ENCODE measurements at places on chromosomes 11 and 22.
A peak's percentile ranks its signal among the peaks of the same experiment; 100 is the strongest.

- DNase-seq = no peak
These were observed 19.1 kb downstream of the PKNOX2 start for GRCh38 chr11:125183641-125184040.

- no peak for DNase-seq
These were observed 3.2 kb upstream of the FLI1 start for GRCh38 chr11:128690665-128691101.

DNA sequence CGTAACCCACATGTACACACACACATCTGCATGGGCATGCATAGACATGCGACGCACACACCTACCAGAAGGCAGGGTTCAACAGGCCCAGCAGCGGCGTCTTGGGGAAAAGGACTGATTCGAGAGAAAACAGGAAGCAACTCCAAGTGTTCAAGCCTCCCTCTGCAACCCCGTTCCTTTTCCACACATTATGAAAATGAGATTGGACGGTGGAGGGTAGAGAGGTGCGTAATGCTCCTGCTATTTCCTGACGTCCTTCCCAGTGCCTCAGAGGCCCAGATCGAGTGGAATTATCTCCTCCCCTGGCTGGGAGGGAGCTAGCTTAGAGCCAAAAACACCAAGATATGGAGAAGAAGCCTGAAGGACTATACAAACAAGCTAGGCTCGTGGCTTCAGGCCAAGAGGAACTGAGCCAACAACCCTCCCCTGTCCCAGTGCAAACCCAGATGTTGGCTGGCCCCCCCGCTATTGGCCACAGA is 289.2 kb downstream of the MN1 start:
- peak; percentile 96 for DNase-seq

- no peak for DNase-seq
These were observed 37.3 kb downstream of the KIAA0930 start for GRCh38 chr22:45203150-45203951.

- DNase-seq = peak; percentile 35
These were observed 58.2 kb downstream of the RBX1 start for GRCh38 chr22:41009222-41009948.

GRCh38 chr22:44351685-44352377 is 39.1 kb upstream of the SHISAL1 start:
- peak; percentile 91 for DNase-seq

DNA sequence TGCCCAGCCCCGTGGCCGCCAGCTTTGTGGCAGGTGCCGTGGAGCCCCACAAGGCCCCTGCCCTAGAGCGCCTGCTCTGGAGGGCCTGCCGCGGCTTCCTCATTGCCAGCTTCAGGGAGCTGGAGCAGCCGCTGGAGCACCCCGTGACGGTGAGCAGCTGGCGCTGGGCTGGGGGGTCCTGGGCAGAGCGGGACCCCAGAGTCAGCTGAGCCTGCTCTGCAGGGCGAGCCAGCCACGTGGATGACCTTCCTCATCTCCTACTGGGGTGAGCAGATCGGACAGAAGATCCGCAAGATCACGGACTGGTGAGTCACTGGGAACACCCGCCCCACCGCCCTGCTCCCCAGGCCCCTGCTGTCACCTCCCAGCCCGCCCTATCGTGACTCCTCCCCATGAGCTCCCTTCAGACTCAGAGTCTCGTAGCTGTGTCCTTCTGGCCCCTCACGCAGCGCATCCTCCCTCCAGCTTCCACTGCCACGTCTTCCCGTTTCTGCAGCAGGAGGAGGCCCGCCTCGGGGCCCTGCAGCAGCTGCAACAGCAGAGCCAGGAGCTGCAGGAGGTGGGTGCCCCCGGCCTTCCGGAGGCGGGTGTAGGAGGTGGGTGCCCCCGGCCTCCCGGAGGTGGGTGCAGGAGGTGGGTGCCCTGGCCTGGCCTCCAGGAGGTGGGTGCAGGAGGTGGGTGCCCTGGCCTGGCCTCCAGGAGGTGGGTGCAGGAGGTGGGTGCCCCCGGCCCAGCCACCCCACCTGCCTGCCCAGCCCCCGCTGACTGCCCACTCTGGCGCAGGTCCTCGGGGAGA is 4.7 kb downstream of the TCIRG1 start:
- DNase-seq = peak; percentile 60

DNA sequence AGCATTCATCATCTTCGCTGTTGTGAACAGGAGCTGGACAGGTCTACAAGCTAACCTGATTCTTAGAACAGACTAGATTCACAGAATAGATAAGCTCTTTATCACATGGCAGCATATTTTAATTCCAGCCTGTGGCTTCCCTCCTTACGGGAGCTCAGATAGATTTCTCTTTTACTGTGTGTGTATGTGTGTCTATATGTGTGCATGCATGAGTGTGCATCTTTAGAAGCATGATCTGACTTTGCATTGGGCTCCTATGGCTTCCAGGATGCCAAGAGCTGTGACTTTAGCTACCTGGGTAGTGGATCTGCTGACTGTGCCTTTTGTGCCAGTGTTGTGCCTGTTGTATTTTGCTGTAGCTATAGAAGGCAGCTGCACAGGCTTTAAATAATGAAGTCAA is 44.3 kb downstream of the ZNRF3 start:
- DNase-seq = no peak

- DNase-seq = no peak
These were observed 42.1 kb upstream of the PHF21B start for GRCh38 chr22:45051946-45052345.

- peak; percentile 51 for DNase-seq
These were observed 24.5 kb upstream of the RAG2 start for GRCh38 chr11:36622431-36623136.

DNA sequence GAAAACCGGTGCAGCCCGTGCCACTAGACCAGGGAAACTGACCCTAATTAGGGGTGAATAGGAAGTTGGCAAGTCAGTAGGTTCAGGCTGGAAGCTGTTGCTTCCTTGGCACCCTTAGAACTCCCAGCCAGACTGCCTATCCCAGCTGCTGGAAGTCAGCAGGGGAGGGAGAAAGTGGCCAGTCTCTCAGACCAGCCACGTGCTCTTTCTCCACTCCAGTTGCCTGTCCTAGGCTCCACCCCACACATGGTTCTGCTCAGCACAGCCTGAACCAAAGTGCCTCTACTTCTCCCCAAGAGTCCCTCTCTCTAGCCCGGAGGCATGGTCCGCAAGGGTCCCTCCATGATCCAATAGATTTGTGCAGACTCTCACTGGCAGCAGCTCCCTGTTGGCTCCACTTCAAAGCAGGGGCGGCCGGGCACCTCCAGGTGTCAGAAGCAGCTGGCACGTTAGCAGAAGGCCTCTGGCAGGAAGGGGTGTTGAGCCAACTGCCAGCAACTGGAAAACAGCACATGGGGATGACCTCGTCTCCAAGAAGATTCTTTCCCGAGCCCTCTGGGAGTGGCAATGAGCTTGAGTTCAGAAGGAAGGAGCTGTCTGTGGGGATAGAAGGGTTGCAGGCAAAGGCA is 27.7 kb downstream of the ARFGAP2 start:
- DNase-seq = no peak

GRCh38 chr22:49959782-49960158 is 802 bp upstream of the PIM3 start:
- no peak for DNase-seq

DNA sequence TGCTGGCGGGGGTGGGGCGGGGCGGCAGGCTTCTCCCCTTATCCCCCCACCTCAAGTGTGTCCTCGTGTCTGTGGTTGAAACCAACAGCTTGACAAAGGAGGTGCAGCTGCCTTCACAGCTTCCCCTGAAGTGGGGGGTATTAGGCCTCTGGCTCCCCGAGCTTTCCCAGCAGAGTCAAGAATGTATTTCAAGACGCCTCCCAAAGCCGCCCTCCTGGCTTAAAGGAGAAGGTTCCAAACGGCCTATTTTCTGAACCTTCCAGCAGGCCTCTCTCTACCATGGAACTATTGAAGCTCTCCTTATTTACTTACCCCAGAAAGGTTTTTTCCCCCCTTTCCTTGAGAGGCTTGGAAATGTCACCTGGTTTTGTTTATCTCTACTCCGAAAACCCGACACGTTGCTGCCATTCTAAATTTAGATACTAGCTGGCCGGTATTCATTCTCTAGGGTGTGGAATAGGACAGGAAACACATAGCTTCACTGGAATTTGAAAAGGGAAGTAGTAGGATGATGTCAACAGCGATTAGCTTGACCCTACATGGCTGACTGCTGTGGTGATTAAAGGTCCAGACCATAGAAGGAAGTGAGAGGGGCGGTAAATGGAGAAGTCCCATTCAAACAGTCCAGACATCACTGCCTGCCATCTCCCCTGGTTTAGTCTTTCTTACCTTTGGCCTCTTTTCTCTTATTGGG is 671 bp upstream of the PICALM start:
- DNase-seq = peak; percentile 96

GRCh38 chr11:47918882-47919495 is 61.4 kb upstream of the PTPRJ start:
- peak; percentile 56 for DNase-seq

GRCh38 chr11:114079511-114080065 is 20.1 kb downstream of the ZBTB16 start:
- no peak for DNase-seq

DNA sequence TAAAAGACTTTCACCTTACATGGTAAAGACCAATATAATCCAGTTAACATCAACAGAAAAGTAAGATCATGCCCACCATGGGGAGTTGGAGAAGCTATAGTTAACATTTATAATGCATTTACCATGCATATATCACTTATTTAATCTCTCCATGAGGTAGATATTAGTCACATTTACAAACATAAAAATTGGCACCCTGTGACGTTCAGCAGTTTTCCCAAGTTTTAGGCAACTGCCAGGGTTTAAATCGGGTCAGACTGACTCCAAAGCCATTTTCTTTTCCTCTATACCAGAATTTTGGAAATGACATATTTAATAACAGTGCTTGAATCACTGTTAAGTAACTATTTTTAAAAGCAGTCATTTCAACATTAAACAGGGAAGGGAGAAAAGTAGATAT is 266.3 kb downstream of the DDX10 start:
- peak; percentile 55 for DNase-seq

DNA sequence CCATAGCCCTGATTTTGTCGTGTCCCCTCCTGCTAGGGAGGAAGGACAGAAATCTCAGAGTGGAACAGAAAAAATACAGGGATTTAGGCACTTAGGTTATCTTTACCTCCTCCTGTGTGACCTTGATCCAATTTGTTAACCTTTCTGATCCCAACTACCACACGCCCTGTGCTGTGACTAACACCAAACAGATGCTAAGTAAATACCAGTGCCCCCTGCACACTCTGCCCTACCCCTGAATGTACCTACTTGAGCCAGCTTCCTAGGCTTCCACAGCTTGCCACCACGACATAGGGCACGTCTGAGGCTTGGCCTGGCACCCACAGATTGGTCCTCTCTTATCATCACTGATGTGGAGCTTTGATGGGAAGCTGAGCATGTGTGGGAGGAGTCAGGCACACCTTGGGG is 9.2 kb downstream of the MYO18B start:
- no peak for DNase-seq

GRCh38 chr11:30619767-30620166 is 33.6 kb upstream of the MPPED2 start:
- DNase-seq = no peak

DNA sequence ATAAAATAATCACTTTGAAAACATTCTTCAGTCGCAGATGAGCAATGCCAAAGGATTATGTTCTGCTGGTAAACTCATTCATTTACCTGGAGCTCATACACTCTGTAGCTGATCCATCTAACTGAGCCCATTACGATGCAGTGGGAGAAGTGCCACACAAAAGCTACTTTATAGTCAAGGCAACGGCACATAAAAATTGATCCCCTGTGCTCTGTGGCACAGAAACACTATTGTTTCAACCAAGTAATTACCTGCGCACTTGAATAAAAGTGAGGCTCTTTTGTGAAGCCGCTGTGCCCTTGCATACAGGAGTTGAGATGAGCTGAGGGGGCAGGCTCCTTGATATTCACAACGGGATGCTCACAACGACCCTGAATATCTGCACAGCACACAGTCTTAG is 7.2 kb downstream of the DKK3 start:
- DNase-seq = no peak

DNA sequence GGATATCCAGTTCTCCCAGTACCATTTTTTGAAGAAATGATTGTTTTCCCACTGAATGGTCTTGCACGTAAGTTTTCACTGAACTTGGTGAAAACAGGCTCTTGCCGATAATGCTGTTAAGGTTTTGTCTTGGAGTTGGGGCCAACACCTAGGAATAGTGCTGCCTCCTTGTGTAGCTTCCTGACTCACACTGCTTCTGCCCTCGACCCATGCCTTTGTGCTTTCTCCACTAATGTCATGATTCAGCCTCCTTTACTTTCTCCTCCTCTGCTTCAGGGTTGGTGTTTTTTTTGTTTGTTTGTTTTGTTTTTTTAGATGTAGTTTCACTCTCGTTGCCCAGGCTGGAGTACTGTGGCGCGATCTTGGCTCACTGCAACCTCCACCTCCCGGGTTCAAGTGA is 30.2 kb downstream of the SLC5A1 start:
- DNase-seq = no peak

- no peak for DNase-seq
These were observed 40.4 kb upstream of the MTMR2 start for GRCh38 chr11:95964281-95964680.

DNA sequence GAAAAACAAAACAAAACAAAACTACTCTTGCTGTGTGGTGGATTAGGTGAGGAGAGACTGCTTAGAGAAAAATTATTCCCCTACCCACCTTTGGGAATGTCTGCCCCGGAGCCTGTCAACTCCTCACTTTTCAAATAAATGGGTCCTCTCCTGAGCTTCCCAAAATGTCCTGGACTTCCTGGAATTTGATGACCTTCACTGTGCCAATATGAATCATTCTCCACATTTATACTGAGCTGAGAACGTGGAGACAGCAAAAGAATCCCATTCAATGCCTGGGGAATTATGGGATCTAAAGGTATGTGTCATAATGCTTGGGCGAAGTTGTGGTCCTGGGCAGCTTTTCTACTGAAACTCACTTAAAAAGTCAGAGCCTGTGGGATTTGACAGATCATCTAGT is 136.8 kb downstream of the KIF18A start:
- DNase-seq = peak; percentile 27

GRCh38 chr11:67060111-67060522 is 3.5 kb downstream of the RHOD start:
- DNase-seq = no peak

DNA sequence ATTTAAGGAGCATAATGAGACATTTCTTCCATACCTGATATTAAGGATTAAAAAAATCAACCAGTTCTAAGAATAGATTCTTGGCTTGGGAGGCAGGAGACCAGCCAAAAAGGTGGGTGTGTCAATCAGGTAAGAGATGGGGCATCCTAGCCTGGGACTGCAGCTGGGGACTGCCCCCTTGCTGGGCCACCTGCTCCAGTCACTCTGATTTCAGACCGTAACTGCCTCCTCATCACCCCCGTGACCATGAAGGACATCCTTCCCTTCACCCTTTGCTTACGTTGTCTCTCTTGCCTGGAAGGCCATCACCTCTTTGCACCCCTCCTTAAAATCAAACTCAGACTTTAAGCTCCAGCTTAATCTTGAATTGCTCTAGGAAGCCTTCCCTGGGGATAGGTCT is 17.9 kb downstream of the PTPN5 start:
- DNase-seq = no peak

- no peak for DNase-seq
These were observed 8.3 kb upstream of the DGAT2 start for GRCh38 chr11:75760243-75760642.

DNA sequence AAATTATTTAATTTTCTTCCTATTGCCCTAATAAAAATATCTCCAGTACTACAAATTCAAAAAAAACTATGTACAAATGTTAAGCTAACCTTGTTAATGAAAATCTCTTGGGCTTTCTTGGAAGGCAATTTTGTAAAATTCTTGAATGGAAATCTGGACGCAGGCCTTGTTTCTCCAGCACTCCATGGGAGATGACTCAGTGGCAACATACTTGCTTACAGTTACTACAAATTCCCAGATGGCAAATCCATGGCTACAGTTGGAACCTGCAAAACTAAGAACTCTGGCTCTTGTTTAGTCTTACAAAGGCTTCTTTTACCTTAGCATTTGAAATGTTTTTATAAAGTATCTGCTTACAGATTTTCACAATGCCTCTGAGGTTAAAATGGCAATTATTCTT is 725.2 kb downstream of the DLG2 start:
- peak; percentile 75 for DNase-seq

Measured in fibroblast of skin of scalp (primary cell).